NB4 (cell line): ENCODE measurements at places on chromosomes 2 and 18.
A peak's percentile ranks its signal among the peaks of the same experiment; 100 is the strongest.

DNA sequence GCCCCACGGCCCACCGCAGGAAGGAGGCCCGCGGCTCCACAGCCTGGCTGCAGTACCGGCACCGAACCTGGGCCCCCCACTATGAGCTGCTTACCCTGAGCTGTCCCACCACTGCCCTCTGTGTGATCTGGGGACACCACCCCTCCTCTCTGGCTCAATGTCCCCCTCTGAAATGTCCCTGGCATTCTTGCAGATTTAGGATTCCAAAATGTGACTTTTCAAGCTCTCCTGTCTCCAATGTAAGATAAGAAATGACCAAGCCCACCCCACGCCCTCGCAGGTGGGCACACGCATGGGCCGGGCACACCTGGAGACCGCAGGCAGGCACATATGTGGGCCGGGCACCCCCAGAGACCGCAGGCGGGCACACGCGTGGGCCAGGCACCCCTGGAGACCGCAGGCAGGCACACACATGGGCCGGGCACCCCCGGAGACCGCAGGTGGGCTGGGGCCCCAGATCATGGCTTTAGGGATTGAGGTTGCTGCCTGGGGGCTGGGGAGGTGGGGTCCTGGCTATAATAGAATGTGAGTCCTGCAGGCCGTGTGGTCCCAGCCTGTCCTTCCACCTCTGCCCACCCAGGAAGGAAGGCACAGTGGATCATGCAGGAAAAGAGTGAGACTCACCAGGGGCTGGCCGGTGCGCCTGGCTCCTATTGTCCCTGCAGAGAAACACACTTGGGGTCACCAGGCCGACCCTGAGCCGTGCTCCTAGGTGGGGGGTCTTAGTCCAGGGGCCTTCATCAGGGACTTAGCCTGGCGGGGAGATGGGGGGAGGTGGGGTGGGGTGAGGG is 7.2 kb downstream of the PDCD1 start:
- DNase-seq, result peak; percentile 0

- peak; percentile 95 for DNase-seq
These were observed 1.3 kb downstream of the BCL2L11 start for GRCh38 chr2:111121828-111122630.

GRCh38 chr2:98487806-98488189 is 43.1 kb downstream of the INPP4A start:
- DNase-seq, result peak; percentile 73

GRCh38 chr2:13010283-13010682 is 293.5 kb downstream of the TRIB2 start:
- no peak for DNase-seq

DNA sequence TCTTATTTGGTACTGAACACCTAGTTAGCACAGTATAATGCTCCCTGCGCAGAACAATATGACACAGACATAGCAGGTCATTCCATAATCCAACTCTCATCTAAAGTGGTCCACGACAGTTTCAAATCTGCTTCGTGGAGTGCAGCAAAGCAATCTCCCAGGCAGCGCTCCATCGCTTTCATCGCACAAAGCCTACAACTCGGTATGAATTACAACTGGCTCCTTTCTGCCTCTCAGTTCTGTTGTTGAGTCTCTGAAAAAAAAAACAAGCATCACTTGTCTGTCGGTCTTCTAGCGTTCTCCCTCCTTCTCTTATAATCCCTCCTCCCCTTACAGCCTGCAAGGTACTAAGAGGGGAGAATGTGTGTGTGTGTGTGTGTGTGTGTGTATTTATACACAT is 123.5 kb downstream of the FIGN start:
- DNase-seq, result no peak

DNA sequence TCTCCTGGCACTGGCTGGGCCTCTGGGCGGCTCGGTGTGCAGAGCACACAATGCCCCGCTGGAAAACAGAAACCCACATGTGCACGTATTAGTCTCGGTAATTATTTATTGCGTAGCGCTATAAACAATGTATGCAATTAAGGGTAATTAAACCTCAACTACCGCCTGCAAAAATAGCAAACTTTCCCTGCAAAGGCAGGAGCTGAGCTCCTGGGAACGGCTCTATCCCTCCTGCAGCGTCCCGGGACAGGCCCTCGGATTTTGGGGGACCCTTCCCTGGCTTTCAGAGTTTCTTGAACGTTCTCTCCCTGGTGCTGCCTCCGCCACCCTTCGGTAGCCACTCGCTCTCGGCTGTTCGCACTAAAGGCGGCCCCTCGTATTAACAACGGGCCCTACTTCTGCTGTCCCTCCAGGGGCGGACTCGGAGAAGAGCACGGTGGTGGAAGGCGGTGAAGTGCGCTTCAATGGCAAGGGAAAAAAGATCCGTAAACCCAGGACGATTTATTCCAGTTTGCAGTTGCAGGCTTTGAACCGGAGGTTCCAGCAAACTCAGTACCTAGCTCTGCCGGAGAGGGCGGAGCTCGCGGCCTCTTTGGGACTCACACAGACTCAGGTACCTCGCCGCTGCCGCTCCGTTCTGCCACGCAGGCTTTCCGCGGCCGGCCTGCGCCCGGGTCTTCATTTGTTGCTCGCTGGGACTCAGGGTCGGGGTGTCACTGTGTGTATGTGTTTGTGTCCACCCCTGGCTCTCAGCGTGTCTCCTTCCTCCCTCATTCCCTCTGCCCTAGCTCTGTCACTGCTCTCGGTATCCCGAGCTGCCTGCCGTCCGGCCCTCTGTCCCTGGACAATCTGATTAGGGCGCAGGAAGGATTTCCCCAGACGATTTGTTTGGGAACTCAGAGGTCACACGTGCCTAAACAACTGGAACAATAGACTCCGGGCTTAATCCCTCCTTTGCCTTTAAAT is 1.2 kb downstream of the DLX1 start:
- peak; percentile 45 for DNase-seq

GRCh38 chr2:6977113-6977741 is 60.0 kb downstream of the RNF144A start:
- no peak for DNase-seq

DNA sequence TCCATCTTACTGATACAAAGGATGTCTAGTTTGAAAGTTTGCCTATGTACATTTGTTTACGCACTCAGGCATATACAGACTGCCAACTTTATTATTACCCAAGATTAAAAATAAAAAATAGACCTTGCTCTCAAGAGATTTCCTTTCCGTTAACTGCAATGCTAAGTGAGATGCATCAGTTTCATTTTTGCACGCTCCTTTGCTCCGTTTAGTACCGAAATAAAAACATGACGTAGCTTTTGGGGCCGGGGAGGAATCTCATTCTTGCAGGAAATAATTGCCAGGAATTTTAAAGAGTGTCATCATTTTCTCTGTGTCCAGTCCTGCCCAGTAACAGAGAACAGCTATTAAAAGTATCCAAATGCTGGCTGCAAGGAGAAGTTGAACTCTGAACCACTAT is 169.5 kb downstream of the SLC8A1 start:
- no peak for DNase-seq

DNA sequence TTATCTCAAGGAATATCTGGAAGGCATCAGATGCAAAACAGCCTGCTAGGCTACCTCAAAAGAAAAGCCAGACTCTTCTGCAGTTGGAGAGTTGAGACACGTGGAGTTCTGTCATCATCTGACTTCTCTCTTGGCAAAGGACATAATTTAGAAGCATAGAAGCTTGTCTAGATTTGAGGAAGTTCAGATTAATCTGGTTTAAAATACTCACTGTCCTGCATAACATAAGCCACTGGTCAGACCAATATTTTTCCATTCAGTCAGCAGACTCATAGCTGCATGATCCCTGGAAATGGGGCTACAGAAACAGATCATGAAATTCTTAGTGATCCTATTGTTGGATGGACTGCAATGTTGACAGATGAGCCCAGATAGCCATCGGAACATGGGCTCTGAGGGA is 349.0 kb downstream of the TXNL1 start:
- DNase-seq, result no peak

DNA sequence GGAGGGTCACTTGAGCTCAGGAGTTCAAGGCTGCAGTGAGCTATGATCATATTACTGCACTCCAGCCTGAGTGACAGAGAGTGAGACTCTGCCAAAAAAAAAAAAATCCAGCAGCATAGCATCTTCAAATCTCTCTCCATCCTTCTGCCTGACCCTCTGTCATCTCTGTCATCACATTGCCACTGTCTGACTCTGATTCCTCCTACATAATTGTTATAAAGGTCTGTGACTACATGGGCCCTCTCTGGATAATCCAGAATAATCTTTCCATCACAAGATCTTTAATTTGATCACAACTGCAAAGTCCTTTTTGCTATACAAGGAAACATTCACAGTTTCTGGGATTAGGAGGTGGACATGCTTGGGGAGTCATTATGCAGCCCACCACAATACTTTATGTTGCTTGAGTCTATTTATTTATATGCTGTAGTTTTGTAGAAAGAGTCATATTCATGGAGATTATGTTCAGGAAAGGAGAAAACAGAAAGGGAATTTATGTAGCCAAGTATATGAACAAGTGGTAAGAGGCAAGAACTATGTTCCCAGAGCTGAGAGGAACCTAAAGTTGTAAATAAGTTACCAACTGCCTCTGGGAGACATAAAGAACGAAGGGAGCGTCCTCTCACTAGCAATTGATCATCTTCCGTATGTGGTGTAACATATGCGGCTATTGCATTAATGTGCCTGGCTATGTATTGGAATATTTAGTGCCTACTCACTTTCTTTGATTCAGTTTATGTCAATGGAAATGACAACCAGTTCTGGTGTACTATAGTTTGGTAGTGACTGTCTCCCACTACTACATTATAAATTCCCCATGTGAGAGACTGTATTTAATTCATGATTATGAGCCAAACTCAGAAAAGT is 21.5 kb downstream of the RND3 start:
- no peak for DNase-seq

DNA sequence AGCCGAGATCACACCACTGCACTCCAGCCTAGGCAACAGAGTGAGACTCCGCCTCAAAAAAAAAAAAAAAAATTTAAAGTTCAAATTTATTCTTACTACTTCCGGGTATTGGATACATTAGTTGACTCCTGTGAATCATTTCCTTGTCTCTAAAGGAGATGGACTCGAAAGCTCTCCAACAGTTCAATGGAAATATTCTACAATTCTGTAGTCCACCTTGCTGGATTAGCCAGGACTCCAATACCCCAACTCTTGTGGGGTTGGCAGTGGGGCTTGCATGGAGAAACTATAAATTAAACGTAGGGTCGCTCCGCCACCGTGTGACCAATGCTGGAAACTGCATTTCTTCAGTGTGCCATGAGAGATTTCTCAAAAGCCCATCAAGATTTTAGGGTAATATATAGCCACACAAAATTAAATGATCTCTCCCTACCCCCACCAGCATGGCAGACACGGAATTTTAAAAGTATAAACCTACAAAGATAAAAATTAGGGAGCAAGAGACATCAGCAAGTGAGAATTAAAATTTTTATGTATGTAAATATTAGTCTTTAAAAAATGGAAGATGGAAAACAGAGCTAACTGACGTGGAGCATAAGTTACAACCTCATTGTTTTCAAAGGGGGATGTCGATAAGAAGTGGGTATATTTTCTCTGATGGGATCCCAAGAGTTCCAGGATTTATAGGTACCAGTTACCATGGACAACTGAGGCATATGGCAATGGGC is 27.8 kb upstream of the GAREM2 start:
- DNase-seq, result peak; percentile 84

DNA sequence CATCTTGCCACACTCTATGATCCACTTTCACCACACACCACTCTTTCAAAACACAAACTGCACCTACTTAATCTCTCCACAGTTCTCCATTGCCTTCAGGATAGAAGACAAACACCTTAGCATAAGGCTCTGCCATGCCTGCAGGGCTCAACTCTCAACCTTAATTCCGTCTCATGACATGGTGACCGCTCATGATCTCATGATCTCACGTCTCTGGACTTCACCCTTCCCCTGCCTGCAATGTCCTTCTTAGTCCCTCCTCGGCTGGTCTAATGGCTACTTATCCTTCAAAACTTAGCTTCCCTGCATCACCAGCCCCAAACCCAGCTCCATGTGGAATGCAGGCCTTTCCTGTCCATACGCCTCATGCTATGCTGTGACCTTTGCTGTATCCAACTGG is 85.3 kb downstream of the ACVR1 start:
- DNase-seq, result no peak

GRCh38 chr2:130981667-130982066 is 111.6 kb downstream of the FAM168B start:
- DNase-seq, result no peak

DNA sequence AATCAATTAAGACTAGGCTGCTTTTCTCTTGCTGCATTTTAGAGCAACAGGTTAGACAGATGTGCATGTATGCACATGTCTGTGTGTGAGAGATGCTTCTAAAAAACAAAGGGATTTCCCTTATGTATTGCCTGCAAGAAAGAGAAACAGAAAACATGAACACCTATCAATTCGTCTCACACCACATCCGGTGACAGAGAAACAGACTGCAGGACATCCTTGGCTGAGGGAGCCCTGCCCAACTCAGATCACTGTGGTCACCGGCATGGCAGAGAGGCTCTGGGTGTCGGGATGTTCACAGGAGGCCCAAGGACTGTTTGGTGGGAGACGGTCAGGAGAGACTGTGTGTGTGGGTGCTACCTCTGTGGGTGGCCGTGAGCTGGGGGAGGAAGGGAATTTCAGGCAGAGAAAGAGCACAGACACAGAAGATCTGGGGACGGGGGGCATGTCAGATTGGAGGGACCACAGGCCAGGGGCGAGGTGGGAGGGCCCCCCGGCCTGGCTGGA is 24.9 kb downstream of the FHL2 start:
- no peak for DNase-seq

- no peak for DNase-seq
These were observed 544.9 kb upstream of the SETBP1 start for GRCh38 chr18:44135741-44136140.

DNA sequence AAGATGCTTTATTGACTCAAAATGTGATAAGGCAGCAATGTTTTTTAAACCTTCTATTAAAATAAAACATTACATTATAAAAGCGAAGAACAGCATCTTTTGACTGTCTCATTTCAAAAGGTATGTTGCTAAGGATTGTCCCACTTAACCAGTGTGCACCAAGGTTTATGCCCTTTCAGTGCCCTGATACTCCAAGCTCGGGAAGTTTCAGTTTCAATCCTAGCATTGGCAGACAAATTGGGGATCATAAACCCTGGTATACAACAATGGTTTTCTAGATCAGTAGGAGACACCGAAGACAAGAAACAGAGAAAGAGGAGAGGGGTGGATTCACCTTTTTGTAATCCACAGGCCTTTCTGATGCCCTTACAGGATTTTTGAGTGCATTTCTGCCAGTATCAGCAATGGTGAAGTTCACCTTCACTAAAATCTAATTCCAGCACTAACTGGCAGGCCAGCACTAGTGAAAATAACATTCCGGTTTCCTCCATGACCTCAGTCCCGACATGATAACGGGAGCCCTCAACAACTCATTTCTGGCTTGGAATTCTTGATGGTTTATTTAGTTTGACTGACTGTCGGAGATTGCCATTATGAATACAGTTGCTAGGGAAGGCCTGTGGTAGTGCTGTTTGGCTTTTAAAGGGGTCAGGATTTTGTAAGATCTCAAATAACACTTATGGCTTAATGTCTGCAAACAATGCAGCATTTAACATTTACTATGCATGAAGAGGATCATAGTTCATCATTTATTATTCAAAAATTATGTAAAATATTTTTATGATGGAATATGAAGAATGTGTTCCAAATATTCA is 33.3 kb upstream of the FIGN start:
- no peak for DNase-seq
